ENCODE measurements at places on chromosomes 12 and 14.

DNA sequence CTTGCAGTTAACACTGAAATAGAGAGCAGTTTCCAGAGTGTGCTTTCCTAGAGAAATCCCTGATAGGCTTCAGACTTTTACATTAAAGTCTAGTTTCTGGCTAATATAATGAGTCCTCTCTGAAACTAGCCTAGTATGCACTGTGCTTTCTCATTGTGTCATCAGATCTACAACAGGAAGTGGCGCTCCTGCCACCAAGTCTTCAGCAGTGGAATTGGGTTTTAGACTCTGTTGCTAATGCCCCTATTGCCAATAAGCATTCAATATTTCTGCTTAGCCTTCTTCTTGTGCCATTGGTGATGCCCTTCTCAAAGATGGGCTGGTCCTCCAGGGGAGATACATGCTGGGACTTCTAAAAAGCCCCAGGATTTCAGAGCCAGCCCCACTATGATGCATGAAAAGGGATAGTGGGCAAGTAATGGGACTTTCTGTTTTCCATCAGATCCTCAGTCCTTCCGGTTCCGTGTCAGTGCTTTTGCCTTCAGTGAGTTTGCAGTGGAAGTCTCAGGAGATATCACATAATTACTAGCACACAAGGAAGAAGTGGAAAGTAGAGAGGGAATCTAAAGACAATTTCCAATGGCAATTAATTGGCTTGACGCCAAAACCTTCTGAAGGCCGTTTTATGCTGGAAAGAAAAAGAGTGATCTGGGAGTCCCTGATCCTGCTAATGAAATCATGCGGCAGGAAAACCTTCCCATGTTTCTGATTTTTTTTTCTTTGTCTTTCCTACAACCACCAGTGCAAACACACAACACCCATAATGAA is 50.0 kb downstream of the SSPN start:
- DNase-seq = no peak

GRCh38 chr12:60947533-60947932 is 1312.7 kb upstream of the USP15 start:
- peak; percentile 60 for DNase-seq

GRCh38 chr12:4045786-4046494 is 172.7 kb upstream of the PARP11 start:
- no peak for DNase-seq

GRCh38 chr12:79560225-79560889 is 130.4 kb downstream of the PAWR start:
- no peak for DNase-seq

Measured in NCI-H1105 (cell line).